NCI-H2107 (cell line): ENCODE measurements at places on chromosomes 2 and 18.

DNA sequence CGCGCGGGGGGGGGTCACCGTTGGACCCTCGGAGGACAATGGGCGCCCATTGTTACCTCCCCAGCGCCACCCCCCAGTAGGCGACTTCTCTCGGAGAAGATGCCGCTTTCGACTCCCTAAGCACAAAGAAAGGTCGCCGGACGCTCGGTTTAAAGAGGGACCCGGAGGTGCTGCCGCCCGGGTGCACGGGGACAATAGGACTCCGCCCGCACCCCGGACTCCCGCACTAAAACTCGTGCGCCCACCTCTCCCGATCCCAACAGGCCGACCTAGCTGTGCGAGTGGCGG lies 318 bp upstream of the CDC42EP3 start:
- DNase-seq = no peak

GRCh38 chr18:8732442-8733360 lies 27.3 kb downstream of the MTCL1 start:
- no peak for DNase-seq

- DNase-seq = no peak
These were observed 9.1 kb downstream of the NCL start for GRCh38 chr2:231455222-231455621.

GRCh38 chr18:59878644-59879043 lies 21.2 kb upstream of the PMAIP1 start:
- no peak for DNase-seq

DNA sequence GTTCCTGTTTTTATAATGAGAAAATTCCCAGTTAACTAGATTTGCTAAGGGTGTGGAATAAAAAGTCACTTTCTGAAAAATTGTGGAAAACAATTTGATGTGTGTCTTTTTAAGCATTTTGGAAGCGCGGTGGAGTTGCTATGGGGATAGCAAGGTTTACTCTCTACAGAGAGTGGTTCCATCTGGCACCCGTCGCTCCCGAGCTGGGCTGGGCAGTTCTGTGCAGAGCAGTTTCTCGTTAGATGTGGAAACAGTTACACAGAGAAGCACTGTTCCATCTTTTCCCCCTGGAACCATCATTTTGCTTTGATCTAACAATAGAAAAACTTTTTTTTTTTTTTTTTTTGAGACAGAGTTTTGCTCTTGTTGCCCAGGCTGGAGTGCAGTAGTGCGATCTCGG lies 17.4 kb downstream of the LDLRAD4 start:
- DNase-seq = no peak

- DNase-seq = no peak
These were observed 66.1 kb upstream of the EPC2 start for GRCh38 chr2:148578493-148578884.

DNA sequence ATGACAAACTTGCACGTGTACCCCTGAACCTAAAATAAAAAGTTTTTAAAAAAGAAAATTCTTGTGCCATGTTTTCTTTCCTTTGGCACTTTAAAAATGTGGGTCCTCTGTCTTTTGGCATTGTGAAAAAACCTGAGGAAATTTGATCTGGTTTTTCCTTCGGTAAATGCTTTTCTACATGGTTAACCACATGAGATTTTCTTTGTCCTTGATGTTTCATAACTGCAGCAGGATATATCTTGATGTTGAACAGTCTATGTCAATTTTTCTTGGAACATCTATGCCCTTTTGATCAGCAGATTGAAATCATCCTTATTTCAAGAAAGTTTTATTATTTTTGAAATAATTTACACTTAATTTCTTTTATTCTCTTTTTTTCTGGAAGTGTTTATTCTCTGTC lies 109.1 kb downstream of the TMEM17 start:
- no peak for DNase-seq

- DNase-seq = no peak
These were observed 146.4 kb upstream of the COPS8 start for GRCh38 chr2:236939271-236939670.

DNA sequence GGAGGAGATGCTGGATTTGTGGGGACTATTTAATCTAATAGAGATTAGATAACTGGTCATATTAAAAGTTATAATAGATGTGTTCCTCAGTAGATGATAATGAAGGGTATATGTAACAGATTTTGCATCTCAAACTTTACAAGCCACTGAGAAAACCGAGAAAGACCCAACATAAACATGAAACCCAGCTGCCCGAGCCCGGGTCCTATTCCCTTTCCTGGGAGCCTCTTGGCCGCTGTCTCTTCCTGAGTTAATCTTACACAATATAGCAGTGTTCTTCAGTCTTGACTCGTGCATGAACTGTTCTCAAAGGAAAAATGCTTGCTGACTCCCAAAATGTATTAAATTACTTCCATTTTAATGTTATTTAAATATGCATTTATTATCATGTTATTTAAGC lies 94.5 kb downstream of the COPS8 start:
- DNase-seq = no peak

DNA sequence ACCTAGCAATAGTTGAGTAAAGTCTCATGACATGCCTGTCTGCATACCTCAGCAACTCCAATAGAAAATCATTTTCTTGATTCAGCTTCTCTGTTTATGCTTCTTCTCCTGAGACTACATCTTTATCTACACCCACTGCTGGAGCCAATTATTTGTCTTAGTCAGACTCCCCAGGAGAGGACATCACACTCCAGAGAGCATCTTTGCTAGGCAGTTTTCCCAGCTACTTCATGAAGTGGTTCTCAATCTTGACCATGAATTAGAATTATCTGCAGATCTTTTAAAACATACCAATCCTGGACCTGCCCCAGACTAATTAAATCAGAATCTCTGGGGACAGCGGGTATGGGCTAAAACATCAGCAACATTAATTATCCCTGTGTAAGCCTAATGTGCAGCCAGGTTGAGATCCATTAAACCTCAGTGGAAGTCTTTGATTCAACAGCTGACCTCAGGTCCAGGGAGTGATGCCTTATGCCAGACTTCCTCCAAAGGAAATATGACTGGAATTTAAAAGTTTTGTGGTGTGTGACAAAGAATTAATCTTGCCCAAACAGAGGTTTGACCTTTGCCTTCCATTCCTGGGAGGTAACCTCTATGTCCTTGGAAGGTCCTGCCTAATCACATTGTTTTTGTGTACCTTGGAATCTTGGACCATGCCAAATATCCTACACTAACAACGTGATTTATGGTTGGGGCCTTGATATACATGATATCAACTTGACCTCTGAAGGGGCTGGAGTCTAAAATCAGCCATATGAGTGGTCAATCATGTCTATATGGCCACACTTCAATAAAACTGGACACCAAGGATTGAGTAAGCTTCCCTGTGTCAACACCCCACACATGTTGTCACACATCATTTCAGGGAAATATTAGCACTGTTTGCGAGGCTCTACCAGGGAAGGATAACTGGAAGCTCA lies 99.3 kb upstream of the DNAJC10 start:
- DNase-seq = no peak

DNA sequence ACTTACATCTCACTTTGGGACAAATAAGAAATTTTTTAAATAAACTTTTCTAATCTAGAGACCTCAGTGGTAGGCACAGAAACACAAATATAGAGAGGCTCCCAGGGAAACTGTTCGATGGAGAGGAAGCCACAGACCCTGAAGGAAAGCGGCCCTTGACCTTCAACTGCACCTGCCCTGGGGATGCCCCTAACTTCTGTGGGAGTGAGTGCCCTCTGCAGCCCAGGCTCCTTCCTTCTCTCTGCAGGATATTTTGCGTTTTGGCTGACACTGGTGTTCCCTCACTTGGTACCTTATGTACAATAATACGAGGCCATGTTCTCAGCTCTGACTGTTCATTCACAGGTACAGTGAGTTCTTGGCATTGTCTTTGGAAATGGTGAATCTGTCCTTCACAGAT lies 64.8 kb upstream of the MAL start:
- DNase-seq = no peak

DNA sequence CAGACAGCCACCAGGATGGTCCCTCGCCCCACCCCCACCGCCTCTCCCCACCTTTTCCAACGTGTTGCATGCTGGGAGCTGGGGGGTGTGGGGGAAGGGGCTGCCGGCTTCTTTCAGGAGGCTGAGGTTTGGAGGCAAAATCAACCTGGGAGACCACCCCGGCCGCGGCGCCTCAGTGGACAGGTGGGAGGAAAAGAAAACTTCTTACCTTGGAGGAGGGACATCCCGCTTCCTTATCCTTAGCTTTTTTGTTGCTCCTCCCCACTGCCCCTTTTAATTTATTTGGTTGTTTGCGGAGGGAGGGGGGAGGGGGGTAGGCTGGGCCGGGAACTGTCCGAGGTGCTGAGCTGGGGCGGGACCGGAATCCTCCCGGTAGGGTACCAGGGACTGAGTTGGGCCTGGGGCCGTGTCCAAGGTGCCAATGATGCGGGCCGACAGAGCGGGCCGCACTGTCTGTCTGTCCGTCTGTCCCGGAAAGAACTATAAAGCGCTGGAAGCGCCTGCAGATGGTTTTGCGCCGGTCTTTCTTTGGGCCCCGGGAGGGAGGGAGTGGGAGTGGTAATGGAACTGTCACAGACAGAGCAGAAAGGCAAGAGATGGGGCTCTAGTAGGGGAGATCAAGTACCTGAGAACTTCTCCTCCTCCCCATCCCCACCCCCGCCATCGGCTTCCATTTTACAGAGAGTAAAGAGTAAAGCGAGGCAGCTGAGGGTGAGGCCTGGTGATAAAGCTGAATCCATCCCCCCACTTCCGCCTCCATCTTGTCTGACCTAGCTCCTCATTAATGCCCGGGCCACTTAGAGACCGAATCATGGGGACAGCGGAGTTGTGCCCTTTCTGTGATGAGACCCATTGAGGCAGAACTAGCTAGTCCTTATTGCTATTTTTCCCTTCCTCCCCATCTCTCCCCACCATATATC lies 2.4 kb downstream of the CDK5R2 start:
- no peak for DNase-seq

- no peak for DNase-seq
These were observed 27.9 kb downstream of the COL3A1 start for GRCh38 chr2:189002079-189002478.

GRCh38 chr2:118689456-118689855 lies 158.0 kb downstream of the EN1 start:
- no peak for DNase-seq

DNA sequence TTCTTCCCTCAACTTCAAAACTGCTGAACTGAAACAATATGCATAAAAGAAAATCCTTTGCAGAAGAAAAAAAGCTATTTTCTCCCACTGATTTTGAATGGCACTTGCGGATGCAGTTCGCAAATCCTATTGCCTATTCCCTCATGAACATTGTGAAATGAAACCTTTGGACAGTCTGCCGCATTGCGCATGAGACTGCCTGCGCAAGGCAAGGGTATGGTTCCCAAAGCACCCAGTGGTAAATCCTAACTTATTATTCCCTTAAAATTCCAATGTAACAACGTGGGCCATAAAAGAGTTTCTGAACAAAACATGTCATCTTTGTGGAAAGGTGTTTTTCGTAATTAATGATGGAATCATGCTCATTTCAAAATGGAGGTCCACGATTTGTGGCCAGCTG lies 8.4 kb downstream of the HOXD8 start:
- DNase-seq = no peak

- no peak for DNase-seq
These were observed 135.3 kb downstream of the KLHL29 start for GRCh38 chr2:23520256-23520655.

DNA sequence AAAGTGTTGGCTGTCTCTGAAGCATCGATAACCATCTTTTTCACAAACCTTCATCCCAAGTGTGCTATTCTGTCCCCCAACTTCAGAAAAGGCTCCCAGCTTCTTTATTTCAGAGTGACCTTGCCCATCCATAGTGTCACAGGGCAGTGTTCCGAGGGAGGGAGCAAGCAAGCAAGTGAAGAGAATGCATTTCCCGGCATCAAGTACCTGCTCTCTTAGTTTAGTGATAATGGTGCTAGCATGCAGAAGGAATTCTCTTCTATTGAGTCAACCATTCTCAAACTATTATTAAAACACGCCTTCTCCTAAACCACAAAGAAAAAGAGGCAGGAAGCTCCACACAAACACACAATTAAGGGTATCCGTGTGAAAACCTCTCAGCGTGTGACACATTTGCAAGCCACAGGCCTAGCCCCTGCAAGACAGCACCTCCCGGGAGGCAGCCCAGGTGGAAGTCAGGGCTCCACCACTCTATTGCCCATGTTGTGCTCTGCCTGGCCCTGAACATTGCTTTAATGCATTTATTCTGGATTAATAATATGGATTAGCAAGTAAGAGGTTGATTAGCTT lies 504.9 kb downstream of the GALR1 start:
- peak; percentile 20 for DNase-seq

DNA sequence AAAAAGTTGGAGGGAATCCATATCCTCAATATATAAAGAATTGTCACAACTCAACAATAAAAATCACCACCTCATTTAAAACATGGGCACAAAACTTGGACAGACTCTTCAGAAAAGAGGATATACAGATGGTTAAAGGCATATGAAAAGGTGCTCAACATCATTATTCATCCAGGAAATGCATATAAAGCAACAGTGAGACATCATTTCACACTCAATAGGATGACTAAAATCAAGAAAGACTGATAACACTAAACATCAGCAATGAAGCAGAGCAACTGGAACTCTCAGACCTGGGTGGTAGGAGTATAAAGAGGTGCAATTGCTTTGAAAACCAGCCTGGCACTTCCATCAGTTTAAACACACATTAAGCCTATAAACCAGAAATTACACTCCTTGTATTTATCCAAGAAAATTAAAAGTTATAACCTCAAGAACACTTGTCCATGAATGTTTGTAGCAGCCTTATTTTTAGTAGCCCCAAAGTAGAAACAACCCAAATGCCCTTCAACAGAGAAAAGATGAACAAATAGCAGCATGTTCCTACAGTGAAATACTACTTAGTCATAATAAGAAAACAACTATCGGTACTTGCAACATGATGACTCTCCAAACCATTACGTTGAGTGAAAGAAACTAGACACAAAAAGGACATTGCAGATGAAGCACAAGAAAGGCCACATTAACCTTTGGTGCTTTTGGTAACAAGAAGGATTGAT lies 79.1 kb upstream of the TANC1 start:
- DNase-seq = no peak

DNA sequence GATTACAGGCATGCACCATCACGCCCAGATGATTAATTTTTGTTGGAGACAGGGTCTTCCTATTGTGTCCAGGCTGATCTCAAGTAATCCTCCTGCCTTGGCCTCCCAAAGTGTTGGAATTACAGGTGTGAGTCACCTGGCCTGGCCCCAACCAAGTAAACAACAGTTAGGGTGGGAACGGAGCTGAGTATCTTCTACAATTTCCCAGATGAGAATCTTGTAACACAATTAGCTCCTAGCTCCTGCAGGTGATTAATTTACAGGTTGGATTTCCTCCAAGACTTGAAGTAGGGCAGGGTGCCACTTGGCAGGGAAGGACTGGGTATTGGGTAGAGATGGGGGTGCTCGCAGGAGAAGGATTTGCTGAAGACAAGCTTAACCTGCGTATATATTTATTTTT lies 17.8 kb downstream of the NLRC4 start:
- DNase-seq = no peak

- no peak for DNase-seq
These were observed 374.1 kb downstream of the ARHGAP15 start for GRCh38 chr2:143503280-143503679.

GRCh38 chr18:33699372-33699771 lies 121.4 kb downstream of the ASXL3 start:
- DNase-seq = no peak

GRCh38 chr2:24332791-24333540 lies 27.4 kb downstream of the ITSN2 start:
- no peak for DNase-seq

GRCh38 chr2:237113026-237113795 lies 27.5 kb downstream of the COPS8 start:
- DNase-seq = no peak
